Progenitor cell of endocrine pancreas (in vitro differentiated cells): ENCODE measurements at places on chromosomes 16 and 17.

DNA sequence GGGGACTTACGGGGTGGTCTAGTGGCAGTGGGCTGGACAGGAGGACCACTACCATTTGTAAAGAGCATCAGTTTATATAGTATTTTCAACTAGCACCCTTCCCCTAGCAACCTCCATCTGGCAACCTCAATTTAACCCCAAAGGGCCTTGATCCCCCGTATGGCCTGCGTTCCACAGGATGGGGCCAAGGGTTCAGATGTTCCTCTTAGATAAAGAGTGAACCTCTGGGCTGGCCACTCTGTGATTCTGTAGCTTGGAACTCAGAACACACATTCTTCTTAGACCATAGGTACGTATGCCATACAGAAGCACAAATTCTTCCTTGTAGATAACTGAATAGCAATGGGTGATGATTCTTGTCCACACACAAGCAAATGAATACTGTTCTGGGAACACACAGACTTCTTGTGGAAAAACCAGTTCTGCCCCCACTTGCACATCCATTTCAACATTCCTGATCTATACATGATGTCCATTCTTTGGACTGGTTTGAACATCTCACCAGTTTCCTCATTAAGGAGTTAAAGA lies 1.9 kb upstream of the GGA2 start:
- no peak for DNase-seq

DNA sequence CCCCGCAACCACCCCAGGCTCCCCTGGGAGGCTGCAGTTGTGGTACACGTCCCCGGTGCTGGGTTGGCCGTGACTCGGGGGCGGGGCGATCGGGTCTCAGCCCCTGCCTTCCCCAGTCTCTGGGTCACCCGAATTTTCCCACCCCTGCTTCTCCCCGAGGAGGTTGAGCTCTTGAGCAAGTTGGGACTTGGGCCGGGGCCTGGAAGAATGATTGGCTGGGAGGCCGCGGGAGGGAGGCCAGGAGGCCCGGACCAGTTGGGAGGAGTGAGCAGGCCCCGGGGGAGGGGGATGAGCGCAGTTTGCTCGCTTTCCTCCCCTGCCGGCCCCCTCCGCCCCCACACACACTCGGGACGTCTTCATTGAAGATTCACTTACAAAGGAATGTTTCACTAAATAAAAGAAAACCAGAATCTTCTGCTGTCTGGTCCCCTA lies 4.5 kb upstream of the HEXIM1 start:
- DNase-seq = no peak

DNA sequence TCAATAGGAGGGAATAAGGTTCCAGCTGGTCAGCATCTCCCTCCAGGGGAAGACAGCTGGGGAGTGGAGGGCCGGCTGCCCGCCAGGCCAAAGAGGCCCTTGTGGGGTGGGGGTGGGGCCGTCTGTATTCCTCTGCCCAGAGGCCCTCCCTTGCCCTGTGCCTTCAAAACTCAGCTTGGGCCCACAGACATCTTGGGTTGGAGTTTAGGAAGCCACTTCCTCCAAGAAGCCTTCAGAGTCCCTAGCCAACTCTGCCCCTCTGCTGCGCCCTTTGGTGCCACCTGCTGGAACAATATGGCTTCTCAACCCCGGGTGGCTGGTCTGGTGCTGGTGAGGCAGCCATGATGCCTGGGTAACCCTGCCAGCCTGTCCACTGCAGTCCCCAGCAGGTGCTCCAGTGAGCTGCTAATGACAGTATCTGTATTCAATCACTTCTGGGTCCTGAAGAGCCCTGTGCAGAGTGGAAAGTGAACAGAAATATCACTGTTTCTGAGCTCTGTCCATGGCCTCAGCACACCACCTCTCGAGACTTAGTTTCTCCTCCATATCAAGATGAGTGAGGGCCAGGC lies 16.7 kb downstream of the HSD11B2 start:
- DNase-seq = no peak

DNA sequence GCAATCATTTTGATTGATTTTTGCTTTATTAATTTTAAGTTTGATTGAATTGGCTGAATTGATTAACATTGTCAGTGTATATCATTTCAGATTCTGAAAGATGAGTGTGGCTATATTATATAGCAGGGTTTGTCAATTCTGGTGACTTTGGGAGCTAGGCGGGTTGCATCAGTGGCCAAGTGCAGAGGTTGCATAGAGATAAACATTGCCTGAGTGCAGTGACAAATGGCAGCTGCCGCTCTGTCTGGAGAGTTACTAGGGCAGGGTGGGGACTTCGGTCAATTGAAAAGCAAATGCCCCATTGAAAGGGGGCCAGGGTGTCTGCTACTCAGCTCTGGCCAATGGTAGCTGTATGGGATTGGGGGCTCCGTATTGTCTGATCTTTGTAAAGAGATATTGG lies 12.7 kb downstream of the SYT17 start:
- DNase-seq = no peak

- no peak for DNase-seq
Measured at GRCh38 chr17:64260886-64261285, 2.2 kb downstream of the TEX2 start.

GRCh38 chr16:31471875-31472708 lies at the start of gene TGFB1I1:
Gene TGFB1I1, plus strand, starts transcription at chr16:31472152. Its CDS starts 37 bp downstream, at chr16:31472189.
- no peak for DNase-seq

DNA sequence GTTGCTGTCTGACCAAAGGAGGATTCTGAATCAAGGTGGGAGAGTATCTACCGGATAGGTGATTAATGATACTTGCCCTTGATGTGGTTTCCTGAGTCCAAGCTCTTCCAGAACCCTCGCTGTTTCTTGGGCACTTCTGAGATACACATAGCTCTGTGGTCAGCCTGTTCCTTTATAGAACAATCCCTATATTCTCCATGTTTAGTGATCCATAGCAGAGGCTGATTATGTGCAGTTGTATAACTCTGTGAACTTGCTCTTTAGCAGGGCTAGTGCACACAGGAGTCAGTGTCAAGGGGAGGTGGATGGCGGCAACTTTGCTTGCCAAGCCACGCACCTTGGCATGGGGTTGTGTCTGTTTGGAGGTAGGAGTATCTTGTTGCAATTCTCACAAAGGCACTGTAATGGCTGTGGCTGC lies 36.1 kb downstream of the ARL4D start:
- DNase-seq = no peak

GRCh38 chr17:45227101-45227925 lies 5.6 kb downstream of the FMNL1 start:
- DNase-seq = no peak

- DNase-seq = no peak
Measured at GRCh38 chr16:56930486-56931270, 1.3 kb upstream of the HERPUD1 start.

DNA sequence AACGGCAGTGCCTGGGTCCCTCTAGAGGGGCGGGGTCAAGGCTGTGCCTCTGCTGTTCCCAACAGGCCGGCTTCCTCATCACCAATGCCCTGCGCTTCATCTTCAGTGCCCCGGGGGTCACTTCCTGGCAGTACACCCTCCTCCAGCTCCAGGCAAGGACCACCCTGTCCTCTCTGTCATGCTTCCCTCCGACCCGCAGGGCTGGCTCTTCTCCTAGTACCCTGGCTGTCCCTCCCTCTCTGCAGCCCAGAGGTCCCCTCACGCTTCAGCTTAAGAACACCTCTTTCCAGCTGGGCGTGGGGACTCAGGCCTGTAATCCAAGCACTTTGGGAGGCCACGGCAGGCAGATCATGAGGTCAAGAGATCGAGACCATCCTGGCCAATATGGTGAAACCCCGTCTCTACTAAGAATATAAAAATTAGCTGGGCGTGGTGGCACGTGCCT lies 25.8 kb downstream of the CASKIN2 start:
- DNase-seq = no peak

- no peak for DNase-seq
Measured at GRCh38 chr17:48368352-48368908, 61.6 kb downstream of the SKAP1 start.

- no peak for DNase-seq
Measured at GRCh38 chr17:51050291-51051033, 70.2 kb downstream of the SPAG9 start.

DNA sequence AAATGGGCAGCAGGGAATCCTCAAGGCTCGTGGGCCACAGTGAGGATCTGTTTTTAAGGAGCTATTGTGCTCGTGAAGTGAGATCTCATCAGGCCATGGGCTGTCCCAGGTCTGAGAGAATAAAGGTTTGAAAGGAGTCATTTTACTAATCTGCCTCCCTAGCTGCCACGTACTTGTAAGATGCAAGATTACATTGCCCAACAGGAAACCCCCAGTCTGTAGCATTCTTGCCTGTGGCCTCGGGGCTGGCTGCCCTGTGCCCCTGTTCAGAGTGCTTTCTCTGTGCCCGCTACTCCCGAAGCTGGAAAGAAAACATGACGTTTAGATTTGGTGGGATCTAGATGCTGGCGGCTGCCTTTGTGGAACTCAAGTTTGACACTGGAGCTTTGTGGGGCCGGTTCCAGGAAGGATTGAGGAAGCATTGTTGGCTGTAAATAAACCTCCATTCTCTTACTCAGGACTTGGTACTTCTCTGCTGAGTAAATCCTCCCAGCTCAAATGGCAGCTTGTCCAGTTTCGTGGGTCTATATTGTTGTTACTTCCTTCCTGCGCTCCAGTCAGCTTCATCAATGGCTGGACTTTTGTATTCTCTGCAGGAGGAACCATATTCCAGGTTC lies 21.2 kb downstream of the SAP30BP start:
- no peak for DNase-seq

- no peak for DNase-seq
Measured at GRCh38 chr17:75069783-75070182, 18.0 kb upstream of the SLC16A5 start.

DNA sequence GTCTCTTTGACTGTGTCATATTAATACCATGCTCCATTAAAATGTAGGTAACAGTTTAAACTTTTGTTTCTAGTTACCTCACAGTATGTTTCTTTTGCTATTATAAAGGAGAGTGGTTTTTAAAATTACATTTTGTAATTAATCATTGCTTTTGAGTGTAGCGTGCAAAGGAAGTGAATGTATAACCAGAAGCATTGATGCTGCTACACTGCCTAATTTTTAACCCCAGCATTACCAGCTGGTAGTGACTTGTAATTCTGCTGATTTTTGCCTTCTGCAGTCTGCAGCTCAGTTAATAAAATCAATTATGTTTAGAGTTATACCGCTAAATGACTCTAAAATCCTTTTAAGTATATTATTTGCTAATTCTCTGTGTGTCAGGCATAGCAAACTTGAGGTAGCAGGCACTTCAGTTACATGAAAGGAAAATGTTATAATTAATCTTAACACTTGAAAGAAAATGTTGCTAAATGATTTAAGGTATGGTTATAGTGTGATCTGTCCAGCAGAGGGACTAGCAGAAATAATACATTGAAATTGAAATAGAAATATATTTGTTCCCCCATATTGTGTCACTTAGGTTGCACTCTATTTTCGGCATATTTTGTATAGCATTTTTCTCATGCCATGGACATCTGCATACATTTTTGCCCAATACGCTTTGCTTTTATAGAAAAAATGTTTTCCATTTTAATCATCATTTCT lies 388.5 kb downstream of the CNTNAP4 start:
- no peak for DNase-seq

- DNase-seq = no peak
Measured at GRCh38 chr16:50079397-50080140, 13.8 kb downstream of the HEATR3 start.

- DNase-seq = no peak
Measured at GRCh38 chr16:10156099-10156498, 26.1 kb downstream of the GRIN2A start.

GRCh38 chr16:55613613-55614335 lies 42.0 kb upstream of the SLC6A2 start:
- DNase-seq = no peak

GRCh38 chr17:46922487-46922803 lies 515 bp upstream of the GOSR2 start:
- DNase-seq = no peak

DNA sequence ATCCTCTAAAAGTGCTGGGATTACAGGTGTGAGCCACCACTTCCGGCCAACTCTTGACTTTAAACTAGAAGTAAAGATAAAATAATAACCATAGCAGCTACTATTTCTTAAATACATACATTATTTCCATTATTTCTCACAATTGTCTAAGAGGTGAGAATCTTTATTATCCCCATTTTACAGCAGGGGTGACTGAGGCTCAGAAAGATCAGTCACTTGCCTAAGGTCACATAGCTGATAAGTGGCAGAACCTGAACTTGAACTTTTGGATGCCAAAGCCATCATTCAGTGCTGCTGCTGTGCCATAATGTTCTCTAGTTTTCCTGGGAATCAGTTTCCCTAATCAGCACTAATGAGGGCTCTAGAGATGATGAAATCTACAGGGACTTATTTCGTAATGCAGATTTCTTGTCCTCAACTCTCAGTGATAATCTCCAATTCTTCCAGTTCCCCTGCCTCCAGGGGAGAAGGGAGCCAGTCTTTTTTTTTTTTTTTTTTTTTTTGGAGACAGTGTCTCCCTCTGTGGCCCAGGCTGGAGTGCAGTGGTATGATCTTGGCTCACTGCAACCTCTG lies 25.2 kb upstream of the GPRC5B start:
- DNase-seq = no peak

GRCh38 chr16:80080287-80080851 lies 460.4 kb upstream of the DYNLRB2 start:
- DNase-seq = no peak

DNA sequence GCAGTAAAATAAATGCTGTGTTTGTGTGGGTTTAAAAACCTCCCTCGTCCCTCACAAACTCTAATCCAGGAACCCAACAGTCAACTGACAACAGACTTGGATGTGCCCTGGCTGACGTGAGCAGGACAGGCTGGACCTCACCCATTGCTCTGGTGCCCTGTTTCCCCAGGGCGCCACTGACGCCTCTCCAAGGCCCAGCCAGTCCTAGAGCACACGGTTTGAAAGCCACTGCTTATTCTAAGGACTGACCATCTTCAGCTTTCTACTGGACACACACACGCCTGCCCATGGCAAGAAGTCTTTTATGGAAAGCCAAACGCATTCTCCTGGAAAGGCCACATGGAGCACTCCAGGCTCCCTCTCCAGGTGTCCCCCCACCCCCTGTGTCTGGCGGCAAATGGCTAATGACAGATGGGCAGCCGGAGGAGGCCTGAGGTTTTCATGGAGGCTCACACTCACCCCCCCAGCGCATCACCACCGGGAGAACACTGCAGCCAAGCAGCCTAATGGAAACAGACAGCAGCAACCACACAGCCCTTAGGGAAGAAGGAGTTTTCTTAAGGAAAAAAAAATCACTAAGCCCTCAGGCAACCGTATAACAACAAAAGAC lies 319.2 kb downstream of the SOX9 start:
- no peak for DNase-seq

- no peak for DNase-seq
Measured at GRCh38 chr16:83807327-83807709, 460 bp upstream of the HSBP1 start.
